ENCODE measurements at places on chromosomes 2 and 18.

- DNase-seq: no peak
Measured at GRCh38 chr2:1685957-1686783, 58.1 kb downstream of the PXDN start.

DNA sequence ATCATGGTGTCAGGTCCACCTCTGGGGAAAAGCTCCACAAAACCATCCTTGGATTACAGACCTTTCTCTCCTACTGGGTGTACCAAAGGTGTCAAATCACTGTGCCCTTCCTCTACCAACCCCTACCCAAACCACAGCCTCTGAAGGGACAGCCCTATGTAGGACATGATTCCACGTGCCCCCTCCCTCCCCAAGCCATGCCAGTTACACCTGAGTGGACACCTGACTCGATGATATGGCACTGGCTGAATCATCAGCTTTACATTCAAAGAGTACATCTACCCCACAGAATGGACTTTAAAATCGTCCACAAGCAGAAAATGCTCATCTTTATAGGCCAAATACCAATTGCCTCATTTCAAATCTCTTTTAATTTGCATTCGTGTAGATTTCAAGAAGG, 26.0 kb downstream of the TRABD2A start:
- DNase-seq: no peak

DNA sequence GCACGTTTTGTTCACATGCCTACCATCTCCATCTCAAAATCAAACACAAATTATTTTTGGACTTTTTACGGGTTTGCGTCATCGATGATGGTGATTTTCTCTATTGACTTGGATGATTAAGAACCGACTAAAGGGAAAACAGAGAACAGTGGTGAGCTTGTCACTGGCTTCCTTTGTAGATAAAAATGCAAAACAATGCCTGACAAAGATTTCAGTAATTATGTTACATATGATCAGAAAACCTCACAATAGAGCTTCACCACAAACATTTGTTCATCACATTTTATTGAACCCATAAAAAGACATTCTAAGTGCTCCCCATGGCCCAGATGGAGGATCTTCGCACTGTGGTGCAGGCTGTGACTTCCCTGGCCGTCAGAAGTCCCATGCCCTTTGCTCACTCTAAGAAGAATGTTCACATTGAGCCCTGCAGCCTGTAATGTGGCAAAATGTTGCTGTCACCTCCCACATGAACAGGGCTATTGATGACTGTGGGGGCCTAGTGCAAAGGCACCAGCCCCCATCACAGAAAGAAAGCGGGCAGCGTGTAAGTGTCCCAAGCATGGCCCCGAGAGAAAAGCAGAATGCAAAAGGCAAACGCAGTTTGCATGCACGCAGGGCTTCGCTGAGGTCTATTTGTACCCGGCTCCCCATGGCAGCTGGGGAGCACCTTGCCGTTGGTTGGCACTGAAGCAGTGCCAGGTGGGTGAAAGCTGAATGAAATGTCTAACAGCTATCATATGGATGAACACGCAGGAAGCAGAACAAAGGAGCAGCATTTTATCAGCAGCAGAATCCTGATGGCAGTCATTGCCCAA, 60.6 kb downstream of the BCL2 start:
- no peak for DNase-seq

- no peak for DNase-seq
Measured at GRCh38 chr2:101587251-101587650, 110.3 kb upstream of the MAP4K4 start.

DNA sequence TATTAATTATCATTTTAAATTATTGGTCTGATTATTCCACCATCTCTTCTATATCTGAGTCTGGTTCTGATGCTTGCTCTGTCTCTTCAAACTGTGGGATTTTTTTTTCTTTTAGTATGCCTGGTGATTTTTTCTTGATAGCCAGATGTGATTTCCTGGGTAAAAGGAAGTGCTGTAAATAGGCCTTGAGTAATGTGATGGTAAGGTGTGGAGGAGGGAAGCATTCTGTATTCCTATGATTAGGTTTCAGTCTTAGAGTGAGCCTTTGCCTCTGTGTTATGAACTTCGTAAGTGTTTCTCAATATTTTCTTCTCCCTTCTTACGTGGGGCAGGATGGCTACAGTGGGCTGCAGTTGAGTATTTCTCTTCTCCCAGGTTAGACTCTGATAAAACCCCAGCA, 103.0 kb downstream of the EHBP1 start:
- DNase-seq: no peak

DNA sequence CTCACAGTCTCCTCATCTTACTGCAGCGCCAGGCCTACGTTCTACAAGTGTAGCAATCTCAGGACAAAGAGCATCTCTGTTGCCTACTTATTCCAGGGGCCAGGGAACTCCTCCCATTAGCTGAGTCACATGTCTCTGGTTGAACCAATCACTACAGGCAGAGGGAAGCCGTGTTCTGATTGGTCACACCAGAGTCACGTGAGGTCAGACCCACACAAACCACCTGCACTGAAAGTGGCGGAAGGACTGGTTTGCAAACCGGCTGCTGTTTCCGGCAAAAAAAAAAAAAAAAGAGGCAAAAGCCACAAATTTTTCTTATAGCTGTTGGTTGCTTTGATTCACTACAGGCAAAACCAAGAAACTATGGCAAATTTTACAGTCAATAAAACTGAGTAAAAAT, 21.9 kb upstream of the USP14 start:
- DNase-seq: no peak

GRCh38 chr2:240452462-240453256, 17.2 kb downstream of the GPC1 start:
- DNase-seq: peak; percentile 91

- DNase-seq: no peak
Measured at GRCh38 chr18:33804258-33804657, 226.2 kb downstream of the ASXL3 start.

DNA sequence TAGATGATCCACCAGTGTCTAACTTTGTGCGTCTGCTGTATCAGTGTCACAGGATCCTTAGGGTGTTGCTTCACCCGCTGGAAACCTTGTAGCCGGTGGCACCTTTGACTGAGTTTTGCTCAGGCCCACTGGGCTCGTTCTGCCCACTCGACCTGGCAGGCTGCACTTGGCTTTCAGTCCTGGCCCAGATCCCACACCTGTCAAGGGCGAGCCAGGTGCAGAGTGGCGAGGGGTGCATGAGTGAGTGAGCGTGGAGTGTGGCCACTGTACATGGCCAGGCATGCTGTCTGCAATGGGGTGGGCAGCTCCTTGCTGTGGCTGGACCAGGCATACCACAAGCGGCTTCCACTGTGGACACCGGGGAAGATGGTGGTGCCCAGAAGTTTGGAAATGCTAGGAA, 179.0 kb downstream of the FAM210A start:
- DNase-seq: no peak

- DNase-seq: no peak
Measured at GRCh38 chr2:222160944-222161343, 137.9 kb downstream of the PAX3 start.

DNA sequence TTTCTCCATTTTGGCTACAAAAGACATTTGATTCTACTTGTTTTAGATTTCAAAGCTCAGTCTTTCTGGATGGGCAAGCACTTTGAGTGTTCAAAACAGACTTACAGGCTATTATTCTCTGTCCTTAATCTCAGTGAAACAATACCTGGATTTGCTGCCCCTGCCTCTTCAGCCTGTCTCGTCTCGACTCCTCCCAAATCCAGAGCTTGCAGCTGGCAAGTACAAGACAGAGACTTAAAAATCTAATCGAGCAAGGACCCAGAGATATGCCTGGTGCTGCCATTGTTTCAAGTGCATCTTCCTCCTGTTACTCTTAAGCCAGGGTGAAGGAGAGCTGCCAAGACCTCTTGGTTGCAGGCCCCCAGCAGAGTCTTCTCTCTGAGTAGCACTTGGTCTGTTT, 59.2 kb downstream of the LRRC30 start:
- DNase-seq: no peak

- no peak for DNase-seq
Measured at GRCh38 chr2:212392043-212392442, 146.6 kb downstream of the ERBB4 start.

GRCh38 chr2:222747526-222748160, 76.2 kb downstream of the MOGAT1 start:
- no peak for DNase-seq

- DNase-seq: no peak
Measured at GRCh38 chr2:233084488-233084887, 24.3 kb downstream of the INPP5D start.

DNA sequence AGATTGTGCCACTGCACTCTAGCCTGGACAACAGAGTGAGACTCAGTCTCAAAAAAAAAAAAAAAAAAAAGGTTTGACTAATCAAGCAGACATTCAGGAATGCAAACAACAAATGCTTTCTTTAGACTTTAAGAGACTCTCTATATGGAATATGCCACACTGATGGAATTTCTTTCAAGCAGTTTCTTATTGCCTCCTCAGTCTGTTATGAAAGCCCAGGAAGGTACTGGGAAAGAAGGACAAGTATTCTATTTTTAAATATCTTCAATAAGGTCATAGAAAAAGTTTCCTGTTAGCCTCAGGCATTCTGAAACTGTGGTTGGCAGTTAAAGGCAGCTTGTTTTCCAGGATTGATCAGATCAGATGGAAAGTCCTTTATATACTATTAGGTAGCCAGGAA, 241.6 kb downstream of the PIK3C3 start:
- DNase-seq: no peak

DNA sequence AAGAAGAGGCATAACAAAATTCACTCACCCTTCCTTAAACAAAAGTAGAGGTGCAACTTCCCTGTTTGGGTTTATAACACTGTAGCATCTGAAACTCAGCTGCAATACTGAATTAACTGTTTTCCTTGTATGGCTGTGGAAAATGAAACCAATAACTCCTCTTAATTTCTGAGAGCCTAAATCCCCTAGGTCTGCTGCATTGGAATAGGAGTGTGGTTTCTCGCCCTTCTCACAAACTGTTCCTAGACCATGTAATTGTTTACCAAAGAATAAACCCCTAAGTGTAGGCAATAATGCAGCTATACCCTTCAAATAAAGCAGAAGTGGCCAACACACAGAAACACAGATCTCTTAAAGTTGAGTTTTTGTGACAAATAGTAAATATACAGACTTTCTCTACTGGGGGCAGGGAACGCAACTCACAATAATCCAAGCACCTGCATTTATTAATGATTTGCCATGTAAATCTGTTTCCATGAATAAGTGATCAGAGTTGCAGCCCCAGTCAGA, 52.0 kb downstream of the RASGRP3 start:
- no peak for DNase-seq

GRCh38 chr2:74472945-74473258, 422 bp upstream of the MRPL53 start:
- no peak for DNase-seq

DNA sequence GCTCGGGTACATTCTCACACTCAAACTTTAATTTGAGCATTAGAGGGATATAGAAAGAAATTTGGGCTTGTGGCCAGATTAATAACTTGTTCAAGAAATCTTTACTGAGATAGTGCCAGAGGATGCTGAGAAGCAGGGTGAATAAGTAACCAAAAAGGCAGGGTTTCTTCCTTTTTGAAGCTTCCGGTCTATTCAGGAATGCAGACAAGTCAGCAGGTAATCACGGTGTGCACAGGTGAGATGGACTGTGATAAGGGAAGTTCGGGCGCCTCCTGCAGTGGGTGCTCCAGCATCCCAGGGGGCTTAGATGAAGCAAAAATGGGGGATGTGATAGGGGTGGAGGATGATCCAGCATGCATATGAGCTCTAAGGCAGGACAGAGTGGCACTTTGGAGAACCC, 44.9 kb upstream of the CYP1B1 start:
- DNase-seq: no peak

- no peak for DNase-seq
Measured at GRCh38 chr2:59909147-59909546, 644.3 kb downstream of the BCL11A start.

- DNase-seq: no peak
Measured at GRCh38 chr18:497688-498087, 2.8 kb downstream of the COLEC12 start.

DNA sequence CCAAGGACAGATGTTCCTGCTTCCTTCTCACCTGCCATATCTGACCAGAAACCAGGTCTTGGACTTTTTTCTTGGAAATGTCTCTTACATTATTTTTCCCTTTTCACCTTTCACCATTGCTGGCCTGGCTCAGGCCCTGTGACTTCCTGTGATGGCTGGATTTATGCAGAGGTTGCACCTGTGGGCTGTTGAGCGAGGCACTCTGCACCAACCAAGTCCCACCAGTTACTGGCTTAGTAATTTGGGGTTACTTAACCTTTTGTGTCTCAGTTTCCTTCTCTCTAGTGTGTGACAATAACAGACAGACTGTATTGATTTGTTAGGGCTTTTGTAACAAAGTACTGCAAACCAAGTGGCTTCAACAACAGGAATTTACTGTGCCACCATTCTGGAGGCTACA, 110.0 kb downstream of the INSIG2 start:
- DNase-seq: no peak

GRCh38 chr2:231016566-231017230, 20.6 kb upstream of the C2orf72 start:
- no peak for DNase-seq

DNA sequence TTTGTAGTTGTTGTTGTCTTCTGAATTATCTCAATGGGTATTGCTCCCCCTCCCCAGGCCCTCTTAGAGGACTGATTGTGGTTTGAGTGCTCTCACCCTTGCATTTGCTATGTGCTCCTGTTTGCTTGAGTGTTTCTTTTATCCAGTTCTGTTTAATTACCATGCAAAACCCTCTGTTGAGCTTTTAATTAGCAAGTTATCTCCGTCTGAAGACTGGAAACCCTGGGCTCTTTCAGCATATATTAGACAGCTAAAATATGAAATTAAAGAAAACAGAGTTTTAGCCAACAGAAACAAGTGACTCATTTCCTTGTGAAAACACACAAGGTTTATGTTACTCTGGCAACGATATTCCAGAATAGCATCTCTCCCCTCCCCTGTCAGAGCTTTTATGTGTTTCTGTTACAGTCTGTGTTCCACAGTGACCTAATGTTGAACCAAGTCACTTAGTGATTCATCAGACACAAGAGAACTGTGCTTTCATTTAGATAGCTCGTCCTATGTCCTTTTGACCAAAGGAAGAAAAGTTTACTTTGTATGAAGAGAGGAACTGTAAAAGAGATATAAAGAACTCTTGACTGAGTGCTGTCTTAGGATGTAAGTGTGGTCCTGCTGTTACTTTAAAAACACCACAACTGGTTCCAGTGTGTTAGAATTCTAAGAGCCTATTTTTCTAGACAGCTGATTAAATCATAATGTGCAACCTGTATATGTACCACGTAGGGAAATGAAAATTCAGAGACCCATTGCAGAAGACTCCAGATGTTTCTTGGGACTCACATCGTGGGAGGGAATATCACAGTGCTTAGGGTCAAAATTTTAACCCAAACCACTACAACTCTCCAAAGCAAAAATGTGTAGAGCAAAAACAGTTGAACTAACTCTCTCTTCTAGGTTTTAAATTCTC, 172.8 kb upstream of the RBMS1 start:
- DNase-seq: peak; percentile 30

DNA sequence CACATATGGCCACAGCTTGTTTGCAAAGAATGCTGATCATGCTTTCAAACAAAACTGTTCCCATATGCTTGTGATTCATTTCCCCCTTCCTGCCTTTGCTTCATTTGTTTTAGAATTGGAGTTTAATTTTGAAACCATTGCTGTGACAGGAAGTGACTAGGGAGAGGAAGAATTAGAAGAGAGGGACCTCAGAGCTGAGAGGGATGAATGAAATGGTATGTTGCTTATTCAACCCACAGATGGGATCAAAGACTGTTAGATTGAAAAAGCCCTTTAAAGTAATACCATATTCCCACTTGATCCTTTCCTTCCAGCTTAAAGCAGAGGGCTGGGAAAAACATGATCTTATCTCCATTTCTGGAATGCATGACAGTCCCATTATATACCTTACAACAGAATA, 106.2 kb upstream of the RNF152 start:
- DNase-seq: no peak

Measured in frontal cortex (tissue), 4 donors.